AG20443 (cell line): ENCODE measurements at places on chromosomes 7 and 10.
A peak's percentile ranks its signal among the peaks of the same experiment; 100 is the strongest.

DNA sequence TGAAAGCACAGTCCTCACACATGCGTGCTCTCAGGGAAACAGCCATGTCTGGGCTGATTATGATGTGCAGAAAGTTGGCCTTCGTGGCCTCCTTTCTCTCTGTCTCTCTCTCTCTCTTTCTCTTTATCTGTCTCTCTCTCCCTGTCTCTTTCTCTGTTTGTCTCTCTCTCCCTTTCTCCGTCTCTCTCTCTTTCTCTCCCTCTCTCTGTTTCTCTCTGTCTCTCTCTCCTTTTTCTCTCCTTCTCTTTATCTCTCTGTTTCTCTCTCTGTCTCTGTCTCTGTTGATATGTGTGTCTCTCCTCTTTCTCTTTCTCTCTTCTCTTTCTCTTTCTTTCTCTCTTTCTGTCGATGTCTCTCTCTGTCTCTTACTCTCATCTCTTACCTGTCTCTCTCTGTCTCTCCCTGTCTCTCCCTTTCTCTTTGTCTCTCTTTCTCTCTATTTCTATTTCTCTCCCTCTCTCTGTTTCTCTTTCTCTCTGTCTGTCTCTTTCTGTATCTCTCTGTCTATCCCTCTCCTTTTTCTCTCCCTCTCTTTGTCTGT lies 105.4 kb upstream of the MPP7 start:
- DNase-seq: no peak

GRCh38 chr7:95467912-95468607 lies 17.7 kb upstream of the ASB4 start:
- DNase-seq: no peak

GRCh38 chr7:43108255-43109011 lies 4.0 kb upstream of the HECW1 start:
- peak; percentile 82 for DNase-seq

- DNase-seq: peak; percentile 70
These were observed 1.5 kb downstream of the STX1A start for GRCh38 chr7:73717991-73718405.

GRCh38 chr7:149291781-149292461 lies 29.9 kb downstream of the ZNF783 start:
- DNase-seq: no peak

DNA sequence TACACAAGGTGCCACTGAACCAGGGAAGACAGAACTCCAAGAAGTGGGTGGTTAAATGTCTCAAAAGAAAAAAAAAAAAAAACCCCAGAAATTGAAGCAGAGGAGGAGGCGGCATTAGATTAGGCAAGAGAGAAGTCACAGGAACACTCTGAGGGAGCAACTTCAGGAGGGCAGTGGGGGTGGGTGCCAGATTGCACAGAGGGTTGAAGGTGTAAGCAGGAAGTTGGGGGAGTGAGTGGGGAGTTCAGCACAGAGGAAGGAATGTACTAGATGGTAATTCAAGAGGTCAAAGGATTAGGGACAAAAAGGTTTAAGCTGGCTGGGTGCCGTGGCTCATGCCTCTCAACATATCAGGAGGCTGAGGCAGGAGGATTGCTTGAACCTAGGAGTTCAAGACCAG lies 110.0 kb upstream of the PDLIM1 start:
- no peak for DNase-seq

DNA sequence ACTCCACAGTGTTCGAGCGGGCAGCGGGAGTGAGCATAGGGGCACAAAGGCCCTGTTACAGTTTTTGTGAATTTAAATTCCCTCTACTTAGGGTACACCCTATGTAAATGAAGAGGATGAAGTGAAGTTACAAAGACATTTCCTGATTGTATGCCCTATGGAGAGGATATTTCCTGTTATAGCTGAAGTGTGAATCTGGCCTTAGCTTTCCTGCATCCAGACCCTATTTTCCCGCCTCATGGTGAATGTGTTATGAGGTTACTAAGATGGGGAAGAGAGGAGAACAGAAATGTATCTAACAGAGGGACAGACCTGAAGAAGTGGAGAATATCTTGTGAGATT lies 37.8 kb upstream of the COMMD3 start:
- no peak for DNase-seq

DNA sequence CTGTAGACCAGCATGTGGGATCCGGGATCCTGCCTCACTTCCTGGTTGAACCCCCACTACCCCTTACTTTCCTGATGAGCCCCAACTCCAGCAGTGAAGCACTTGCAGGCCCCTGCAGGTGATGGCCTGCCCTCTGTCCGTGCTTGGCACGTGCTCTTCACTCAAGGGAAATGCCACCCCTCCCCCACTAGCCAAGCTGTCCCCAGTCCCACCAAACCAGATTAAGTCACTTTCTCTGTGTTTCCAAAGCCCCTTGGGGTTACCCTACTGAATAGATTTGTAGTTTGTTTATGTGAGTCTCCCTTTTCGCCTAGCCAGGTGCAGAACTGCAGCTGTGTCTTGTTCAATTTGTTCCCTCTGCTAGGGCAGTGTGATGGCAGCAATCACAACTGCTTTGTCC lies 121.7 kb downstream of the WDFY4 start:
- DNase-seq: no peak

DNA sequence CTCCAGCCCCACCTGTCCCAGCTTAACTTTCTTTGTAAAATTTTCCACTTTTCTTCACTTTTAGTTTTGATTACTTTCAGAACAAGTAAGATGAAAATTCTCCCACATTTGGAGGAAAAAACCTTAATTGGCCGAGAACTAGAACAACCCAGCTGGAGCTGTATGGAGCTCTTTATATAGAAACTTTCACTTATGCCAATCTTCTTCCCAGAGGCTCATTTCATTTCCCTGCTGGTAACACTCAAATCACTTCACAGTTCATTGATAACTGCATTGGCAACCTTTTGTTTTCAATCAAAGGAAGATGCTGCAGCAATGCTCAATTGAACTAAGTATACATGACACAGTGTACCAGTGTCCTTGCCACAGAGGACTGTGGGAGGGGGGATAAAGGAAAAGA lies 176.2 kb upstream of the NOBOX start:
- no peak for DNase-seq

DNA sequence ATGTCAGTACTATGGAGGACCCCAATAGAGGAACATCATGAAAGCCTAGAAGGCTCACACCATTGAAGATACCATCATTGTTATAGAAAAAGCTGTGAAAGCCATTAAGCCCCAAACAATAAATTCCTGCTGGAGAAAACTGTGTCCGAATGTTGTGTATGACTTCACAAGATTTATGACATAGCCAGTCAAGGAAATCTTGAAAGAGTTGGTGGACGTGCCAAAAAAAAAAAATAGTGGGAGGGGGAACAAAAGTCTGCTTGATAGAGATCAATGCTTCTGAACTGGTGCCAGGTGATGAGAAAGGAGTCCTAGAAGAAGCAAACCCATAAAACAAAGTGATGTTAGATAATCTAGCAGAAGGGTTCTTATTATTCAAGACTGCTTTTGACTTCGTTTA lies 41.2 kb downstream of the RALA start:
- DNase-seq: no peak

- DNase-seq: peak; percentile 63
These were observed 26.9 kb upstream of the BPGM start for GRCh38 chr7:134619627-134620331.

GRCh38 chr10:71719464-71720201 lies at the start of gene C10orf105:
C10orf105 (minus strand) TSS chr10:71719778; CDS start chr10:71716337, 3,441 bp downstream.
- DNase-seq: no peak

GRCh38 chr7:73547841-73548240 lies 9.6 kb downstream of the BCL7B start:
- DNase-seq: no peak

DNA sequence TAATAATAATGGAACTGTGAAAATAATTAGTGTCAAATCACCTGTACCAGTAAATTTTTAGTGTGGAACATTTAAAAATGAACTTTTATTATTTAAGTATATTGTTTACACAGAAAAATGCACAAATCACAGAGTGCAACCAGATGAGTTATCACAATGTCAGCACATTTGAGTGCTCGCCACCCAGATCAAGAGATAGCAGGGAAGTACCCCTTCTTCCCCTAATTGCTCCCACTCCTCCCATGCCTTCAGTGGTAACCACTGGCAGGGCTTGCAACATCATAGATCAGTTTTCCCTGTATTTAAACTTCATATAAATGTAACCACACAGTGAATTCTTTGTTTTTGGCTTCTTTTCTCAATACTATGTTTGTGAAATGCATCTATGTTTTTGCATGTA lies 7.8 kb upstream of the GPR141 start:
- no peak for DNase-seq

GRCh38 chr10:89115876-89116627 lies 91.1 kb downstream of the CH25H start:
- peak; percentile 74 for DNase-seq

- DNase-seq: no peak
These were observed 7.0 kb upstream of the TET1 start for GRCh38 chr10:68553138-68553537.

- no peak for DNase-seq
These were observed 155.4 kb downstream of the TWIST1 start for GRCh38 chr7:18962031-18962430.

DNA sequence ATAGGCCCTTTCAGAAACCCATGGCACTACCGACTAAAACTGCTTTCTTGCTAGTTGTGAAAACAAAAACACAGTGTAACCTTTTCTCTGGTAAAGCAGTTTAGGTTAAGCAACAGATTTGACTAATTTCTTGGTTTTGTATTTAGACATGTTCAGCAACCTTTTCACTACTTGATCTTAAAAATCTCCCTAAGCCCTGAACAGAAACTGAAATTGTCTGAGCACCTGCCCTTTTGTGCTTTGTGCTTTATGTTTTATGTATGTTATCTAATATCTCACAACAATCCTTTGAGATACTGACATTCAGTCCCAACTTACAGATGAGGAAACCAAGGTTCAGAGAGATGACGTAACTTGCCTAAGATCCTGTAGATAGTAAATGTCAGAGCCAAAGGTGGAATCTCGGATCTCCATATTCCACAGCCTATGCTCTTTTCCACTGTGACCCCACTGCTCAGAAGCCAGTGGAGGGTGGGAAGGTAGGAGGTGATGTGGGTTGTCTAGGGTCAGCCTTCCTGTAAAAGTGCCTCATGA lies 146.6 kb downstream of the LCOR start:
- no peak for DNase-seq

GRCh38 chr10:95865814-95866466 lies 41.8 kb upstream of the CC2D2B start:
- no peak for DNase-seq

- DNase-seq: peak; percentile 73
These were observed 24.5 kb upstream of the GTF2IRD1 start for GRCh38 chr7:74429153-74429747.

DNA sequence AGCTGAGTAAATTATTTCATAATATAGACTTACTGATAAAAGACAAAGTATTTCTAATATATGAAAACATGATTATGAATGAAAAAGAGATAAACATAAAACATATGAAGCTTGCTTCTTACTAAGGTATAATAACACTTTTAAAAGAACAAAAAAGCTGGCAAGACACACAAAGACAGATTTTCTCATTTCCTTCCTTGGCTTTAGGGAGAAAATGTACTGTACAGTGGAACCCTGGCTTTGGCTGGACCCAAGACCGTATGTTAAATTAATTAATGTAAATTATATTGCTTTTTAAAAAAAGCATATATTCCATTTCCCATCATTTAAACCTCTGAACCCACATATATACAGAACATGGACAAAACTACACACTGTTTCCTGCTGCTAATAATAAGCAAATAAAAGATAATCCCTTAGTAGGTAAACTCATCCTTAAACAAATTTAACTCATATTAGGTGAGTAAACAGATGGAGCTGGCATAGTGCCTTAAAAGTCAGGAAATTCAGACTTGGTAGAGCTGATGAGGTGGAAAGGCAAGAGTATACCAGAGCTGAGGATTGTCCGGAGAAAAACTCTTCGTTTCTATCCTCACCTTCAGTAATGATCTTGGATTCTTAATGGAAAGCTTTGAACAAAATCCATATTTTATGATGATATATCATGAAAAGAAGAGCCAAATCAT lies 1016.4 kb upstream of the KCND2 start:
- no peak for DNase-seq

DNA sequence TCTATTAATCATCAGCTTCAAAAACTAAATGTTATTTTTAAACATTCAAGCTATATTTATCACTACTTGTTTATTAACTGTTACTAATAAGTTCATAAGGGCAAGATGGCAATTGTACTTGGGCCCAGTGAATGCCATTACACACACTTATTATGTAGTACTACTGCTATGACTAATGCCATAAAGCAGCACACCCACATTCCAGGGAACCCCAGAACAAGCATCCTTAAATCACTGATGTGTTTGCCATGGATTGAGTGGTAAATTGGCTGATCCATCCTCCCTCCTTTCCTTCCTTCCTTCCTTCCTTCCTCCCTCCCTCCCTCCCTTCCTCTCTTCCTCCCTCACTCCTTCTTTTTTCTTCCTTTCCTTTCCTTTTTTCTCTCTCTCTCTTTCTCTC lies 37.4 kb upstream of the RSU1 start:
- DNase-seq: peak; percentile 53

- DNase-seq: no peak
These were observed 637.1 kb downstream of the CCSER2 start for GRCh38 chr10:84965468-84965867.

DNA sequence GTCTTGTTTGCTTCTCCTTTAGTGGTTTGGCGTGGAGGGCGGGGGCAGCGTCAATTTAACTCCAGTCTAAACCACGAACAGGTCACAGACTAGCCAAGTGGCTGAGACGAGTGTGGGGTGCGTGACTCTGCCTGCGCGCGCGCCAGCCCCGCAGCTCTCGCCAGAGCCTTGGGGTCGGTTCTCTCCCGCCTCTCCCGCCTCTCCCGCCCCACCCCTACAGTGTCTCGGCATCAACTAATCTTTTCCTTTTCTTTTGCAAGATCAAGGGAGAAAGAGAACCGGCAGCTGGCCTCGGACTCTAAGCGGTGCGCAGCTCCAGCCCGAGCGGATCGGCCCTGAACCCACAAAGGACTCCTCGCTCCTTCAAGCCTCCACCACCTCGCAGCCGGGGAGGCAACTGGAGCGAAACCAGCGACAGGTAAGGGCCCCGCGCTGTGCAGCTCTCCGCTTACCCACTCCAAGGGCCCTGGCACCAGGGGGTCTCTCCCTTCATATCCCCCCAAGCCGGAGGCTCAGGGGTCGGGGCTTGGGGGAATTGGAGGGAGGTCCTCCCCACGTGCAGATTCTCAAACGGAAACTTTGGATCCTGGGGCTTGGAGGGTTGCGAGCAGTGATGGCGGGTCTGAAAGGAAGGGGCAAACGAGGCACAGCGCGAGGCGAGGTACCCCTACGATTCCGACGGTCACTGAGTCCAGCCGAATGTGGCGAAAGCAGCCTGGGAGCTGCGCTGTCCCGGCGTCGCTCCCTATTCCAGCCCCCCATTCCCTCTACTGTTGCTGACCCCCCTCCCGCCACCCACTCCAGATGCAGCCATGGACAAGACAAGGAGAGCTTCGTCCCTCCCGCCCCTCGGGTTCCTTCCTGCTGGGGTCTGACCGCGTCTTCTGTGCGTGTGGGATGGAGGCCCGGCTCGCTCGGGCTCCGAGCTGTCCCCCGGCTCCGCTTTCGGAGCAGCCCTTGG lies 829 bp downstream of the CHRM2 start:
- peak; percentile 22 for DNase-seq

DNA sequence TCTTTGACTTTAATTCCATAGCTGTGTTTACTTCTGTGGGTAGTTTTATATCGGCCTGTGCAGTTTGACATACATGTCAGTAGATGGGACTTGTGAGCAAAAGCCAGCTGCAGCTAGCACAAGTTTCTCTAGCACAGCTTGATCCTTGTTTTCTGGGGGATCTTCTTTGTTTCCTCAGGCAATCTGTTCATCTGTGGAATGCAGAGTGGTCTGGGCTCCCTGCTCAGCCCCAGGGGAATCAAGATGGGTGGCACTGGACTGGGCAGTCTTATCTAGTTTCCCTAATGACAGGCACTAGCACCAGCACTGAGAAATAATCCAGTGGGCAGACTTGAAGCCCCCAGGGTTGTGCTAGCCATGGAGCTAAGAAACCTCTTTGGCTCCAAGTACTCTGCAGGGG lies 40.8 kb downstream of the CYP2C19 start:
- DNase-seq: no peak
